ENCODE measurements at places on chromosomes 12 and 14. TPM values are rescaled to one million over a fixed set of nuclear protein-coding genes. Genes with fewer than 3 reads are reported as not detected.

GRCh38 chr14:33909380-33910084 lies 41.3 kb downstream of the EGLN3 start:
- no peak for DNase-seq

DEPDC4 gene
- 2.3 TPM for polyA plus RNA-seq

DNA sequence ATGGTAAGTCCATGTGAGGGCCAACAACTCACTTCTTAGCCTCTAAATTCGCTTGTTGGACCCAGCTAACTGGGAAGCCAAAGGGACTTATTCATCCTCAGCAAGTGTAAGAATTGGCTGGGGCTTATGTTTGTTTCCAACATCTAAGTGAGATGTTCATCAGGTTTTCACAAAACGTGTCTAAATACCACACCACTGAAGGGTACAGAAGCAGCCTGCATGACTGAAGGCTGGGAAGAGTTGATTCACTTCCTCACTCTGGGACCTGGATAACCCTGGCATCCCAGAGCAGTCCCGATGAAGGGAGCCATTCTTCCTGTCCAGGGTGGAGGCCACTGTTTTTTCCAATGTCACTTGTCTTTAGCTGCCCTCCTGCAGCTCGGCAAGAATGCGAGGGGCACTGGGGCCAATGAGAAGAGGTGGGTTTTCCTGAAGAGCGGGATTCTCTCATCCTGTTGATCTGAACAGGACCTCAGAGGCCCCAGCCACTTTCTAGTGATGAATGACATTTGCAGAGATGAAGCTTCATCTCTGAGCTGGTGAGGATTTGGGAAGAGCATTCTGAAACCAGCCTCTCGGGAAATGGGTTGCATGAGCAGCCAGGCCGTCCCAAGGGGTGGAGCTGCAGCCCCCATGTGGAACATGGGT lies 12.2 kb upstream of the COL2A1 start:
- no peak for DNase-seq

DNA sequence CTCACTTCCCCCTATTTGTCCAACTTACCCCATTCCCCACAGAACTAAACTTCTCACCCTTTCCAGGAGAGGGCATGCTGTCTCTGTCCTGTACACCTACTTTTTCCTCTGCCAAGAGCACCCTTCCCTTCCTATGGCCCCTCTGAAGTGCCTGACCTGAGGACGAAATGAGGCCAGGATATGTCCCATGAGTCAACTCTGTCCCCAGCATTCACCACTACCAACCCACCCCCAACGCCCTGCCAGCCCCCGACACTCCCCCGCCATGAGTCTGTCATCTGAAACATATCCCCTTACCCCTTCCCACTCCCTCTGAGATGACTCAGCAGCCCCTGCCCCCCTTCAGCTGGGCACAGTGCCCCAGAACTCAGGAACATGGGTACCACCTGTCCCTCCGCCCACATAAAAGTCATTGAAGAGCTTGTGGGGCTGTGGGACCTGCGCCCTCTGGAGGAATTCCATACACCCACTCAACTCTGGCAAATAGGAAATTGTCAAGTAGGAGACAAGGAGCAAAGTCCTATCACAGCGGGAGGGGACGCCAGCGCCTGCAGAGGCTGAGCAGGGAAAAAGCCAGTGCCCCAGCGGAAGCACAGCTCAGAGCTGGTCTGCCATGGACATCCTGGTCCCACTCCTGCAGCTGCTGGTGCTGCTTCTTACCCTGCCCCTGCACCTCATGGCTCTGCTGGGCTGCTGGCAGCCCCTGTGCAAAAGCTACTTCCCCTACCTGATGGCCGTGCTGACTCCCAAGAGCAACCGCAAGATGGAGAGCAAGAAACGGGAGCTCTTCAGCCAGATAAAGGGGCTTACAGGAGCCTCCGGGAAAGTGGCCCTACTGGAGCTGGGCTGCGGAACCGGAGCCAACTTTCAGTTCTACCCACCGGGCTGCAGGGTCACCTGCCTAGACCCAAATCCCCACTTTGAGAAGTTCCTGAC lies 26.3 kb downstream of the ITGA7 start:
- DNase-seq = peak; percentile 90

- no peak for DNase-seq
These were observed 34.7 kb upstream of the YY1 start for GRCh38 chr14:100203962-100204834.

Data from A549 (cell line).